ENCODE measurements at places on chromosomes 12 and 14. TPM values are rescaled to one million over a fixed set of nuclear protein-coding genes. Genes with fewer than 3 reads are reported as not detected.

Gene DBX2
- not detected for total RNA-seq

Gene RIMBP2
- not detected for total RNA-seq

Gene TGFB3
- 15.8 TPM for total RNA-seq

Gene SOAT2
- not detected for total RNA-seq

Gene CAPS2
- total RNA-seq, result 1.8 TPM

Gene FAM181A
- not detected for total RNA-seq

Gene PLA2G1B
- not detected for total RNA-seq

Gene MRPL52
- 35.5 TPM for total RNA-seq

Gene LRP1-AS
- total RNA-seq, result not detected

Gene OR4K2
- not detected for total RNA-seq

Gene SMIM41
- total RNA-seq, result 1.0 TPM

Data from placental pericyte (primary cell).